ENCODE measurements at places on chromosomes 1 and 21.

DNA sequence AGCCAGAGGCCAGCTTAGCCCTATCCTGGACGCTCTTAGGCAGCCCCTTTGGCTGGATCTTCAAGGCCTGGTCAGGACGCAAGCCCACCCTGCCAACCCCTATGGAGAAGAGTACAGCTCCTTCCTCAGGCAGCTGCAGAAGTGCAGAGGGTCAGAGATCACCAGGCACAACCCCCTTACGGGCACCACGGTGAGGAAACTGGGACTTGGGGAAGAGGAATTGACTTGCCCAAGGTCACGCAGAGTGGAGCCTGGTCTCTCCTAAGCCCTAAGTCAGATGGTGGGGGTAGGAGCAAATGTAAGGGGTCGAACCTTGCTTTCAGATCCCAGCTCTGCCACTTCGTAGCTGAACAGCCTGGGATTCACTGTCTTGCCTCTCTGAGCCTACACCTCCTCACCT is 3.7 kb downstream of the E2F2 start:
- no peak for DNase-seq

DNA sequence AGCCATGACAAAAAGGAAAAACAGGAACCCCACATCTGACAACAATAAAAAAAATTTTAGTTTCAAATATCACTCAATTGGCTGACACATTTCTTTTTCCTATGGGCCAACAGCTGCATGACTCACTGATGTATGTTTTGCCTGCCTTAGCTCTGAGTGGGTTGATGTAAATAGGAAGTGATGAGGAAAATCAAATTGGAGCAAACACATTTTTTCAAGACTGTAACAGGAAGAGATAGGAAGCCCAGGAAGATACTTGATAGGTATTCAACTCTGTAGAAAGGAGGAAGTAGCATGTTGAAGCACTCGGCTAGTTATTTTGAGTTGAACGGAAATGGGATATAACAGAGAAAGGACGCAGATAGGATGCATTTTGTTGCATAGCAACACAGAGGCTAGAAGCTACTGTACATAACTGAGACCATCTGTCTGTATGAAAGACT is 168.0 kb upstream of the NR5A2 start:
- DNase-seq: no peak

GRCh38 chr21:38402291-38402690 is 96.0 kb downstream of the ERG start:
- DNase-seq: no peak

DNA sequence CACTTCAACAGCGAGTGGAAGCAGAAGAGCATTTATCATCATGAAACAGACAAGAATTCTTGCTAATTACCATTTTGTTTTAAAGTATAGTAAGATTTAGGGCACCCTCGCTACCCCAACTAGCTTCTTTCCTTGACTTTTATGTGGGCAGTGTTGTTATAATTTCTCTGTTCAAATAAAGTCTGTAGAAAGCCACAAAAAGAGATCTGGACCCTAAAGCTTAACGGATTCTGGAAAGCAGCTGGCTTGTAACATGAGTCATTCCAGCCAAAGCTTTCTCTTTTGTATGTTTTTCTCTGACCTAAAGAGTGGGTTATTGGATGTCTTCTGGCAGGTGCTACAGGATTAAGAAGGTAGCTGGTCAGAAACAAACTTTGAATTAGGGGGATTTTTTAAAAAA is 37.4 kb downstream of the RUNX1 start:
- DNase-seq: no peak

DNA sequence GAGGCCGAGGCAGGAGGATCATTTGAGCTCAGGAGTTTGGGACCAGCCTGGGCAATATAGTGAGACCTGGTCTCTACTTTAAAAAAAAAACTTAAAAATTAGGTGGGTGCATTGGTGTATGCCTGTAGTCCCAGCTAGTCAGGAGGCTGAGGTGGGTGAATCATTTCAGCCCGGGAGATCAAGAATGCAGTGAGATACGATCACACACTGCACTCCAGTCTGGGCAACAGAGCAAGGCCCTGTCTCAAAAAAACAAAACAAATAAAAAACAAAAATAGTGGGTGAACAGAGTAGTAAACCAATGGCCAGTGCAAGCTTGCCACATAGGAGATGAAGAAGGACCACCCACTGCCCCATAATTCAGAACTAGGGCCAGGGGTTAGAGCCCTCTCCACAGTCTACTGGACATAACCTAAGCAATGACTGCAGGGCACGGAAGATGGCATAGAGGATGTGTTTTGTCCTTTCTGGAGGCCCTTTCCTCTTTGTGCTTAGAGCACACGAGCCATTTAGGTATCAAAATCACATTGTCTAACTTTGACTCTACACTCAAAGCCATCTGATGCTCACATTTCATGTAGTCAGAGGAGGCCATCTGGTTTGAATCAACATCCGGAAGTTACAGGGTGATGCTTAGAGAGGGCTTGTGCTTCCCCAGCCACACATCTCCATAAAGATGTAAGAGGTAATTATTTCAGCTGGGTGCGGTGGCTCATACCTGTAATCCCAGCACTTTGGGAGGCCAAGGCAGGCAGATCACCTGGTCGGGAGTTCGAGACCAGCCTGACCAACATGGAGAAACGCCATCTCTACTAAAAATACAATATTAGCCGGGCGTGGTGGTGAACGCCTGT is 12.6 kb downstream of the CD2 start:
- DNase-seq: no peak

Measured in activated CD8-positive, alpha-beta memory T cell treated with anti-CD3 and anti-CD28 coated beads, Interleukin-2, amount 50 U/mL, for 4 hours (primary cell).